ENCODE measurements at places on chromosomes 16 and 17.
A peak's percentile ranks its signal among the peaks of the same experiment; 100 is the strongest.

GRCh38 chr16:84048871-84049270 is 6.3 kb upstream of the SLC38A8 start:
- no peak for DNase-seq

- DNase-seq = no peak
These were observed 30.7 kb downstream of the KNOP1 start for GRCh38 chr16:19687279-19687678.

DNA sequence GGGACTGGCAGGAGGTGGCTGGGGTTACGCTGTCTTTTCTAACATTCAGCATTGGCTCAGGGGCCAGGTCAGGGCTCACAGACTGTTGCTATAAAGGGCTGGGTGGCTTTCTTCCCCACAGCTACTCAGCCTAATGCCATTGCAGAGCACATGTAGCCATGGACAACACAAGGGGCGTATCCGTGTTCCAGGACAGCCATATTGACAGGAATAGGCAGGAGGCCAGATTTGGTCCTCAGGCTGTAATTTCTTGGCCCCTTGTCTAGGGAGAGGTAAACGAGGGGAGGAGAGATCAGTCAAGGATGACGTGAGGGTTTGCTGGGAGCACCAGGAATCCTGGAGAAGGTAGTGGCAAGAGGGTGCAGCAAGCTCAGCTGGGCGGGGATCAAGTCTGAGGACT is 21.2 kb upstream of the MYO15B start:
- DNase-seq = no peak

GRCh38 chr17:17497065-17497844 is 1.1 kb upstream of the RASD1 start:
- DNase-seq = no peak

- DNase-seq = no peak
These were observed 83.2 kb upstream of the C17orf78 start for GRCh38 chr17:37292429-37293139.

- no peak for DNase-seq
These were observed 91.1 kb downstream of the SMG6 start for GRCh38 chr17:2212400-2212981.

DNA sequence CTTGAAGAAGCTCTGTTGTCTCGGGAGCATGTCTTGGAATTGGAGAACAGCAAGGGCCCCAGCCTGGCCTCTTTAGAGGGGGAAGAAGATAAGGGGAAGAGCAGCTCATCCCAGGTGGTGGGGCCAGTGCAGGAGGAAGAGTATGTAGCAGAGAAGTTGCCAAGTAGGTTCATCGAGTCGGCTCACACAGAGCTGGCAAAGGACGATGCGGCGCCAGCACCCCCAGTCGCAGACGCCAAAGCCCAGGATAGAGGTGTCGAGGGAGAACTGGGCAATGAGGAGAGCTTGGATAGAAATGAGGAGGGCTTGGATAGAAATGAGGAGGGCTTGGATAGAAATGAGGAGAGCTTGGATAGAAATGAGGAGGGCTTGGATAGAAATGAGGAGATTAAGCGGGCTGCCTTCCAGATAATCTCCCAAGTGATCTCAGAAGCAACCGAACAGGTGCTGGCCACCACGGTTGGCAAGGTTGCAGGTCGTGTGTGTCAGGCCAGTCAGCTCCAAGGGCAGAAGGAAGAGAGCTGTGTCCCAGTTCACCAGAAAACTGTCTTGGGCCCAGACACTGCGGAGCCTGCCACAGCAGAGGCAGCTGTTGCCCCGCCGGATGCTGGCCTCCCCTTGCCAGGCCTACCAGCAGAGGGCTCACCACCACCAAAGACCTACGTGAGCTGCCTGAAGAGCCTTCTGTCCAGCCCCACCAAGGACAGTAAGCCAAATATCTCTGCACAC is 21.2 kb downstream of the AKAP1 start:
- no peak for DNase-seq

DNA sequence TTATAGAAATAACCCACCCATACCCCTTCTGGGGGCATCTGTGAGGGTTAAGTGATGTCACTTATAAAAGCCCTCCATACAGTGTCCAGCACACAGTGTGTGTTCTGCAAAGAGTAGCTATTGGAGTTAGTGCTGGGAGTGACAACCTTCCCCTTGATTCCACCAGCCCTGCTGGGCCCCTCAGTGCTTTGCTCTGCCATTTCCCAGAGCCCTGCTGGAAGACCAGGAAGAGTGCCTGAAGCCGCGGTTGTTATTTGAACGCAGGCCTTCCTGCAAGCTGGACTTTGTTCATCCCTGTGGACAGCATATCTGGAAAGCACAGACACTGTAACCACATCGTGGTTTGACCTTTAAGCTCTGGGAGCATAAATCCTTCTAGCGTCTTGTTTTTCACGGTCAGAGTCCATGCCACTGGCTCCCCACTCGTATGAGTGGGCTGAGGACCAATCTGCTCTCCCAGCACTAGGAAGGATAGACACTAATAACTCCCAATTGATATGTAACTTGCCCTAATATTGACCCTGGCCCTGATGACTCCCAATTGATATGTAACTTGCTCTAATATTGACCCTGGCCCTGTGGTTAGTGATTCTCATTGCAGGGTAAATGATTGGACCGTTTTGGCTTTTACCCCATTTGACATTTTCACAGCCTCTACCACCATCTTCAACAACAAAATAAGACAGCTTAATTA is 297.1 kb upstream of the MAF start:
- DNase-seq = no peak

DNA sequence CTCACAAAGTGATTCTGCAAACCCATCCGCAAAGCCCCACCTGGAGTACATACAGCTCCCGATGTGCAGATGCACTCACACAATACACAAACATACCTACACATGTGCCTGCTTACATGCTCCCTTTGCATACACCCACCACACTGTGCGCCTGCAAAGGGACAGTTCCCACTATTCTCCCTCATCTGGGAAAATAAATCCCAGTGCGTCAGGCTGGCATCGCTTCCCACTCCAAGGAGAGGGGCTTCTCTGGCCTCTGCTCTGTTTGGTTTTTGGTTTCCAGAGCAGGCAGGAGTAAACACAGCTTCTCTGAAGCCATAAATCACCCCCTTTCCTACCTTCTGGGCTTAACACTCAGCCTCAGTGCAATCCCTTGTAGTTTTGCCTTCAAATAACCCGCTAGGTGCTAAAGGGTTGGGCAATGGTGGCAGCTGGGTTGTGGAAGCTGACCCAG is 14.7 kb downstream of the HOXB4 start:
- DNase-seq = no peak

- DNase-seq = no peak
These were observed 3.4 kb downstream of the USH1G start for GRCh38 chr17:74919440-74920305.

GRCh38 chr17:72715906-72716572 is 376.4 kb downstream of the SLC39A11 start:
- DNase-seq = no peak

DNA sequence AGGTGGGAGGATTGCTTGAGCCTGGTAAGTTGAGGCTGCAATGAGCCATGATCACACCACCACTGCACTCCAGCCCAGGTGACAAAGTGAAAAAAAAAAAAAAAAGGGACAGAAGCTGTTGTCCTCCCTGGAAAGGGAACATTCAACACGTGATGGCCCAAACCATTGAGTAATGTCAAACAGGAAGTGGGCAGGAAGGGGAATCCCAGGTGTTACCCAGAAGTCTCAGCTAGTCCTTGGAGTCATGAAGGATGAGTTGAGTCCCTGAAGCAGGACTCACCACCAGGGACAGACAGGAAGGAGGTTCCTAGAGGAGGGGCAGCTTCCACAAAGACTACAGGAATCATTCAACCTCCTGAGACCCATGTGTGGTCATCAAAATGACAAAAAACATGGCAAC is 19.8 kb upstream of the CMIP start:
- DNase-seq = no peak

DNA sequence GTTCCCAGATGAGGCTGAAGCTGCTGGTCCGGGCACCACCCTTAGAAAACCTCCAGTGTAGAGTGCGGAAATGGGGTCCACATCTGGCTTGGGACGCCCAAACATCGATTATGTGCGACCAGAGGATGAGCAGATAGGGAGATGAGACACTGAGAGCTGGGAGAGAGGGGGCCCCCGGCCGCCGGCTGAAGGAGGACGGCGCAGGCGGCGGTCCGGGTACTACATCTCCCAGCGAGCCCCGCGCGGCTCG is 182 bp upstream of the SPECC1 start:
- DNase-seq = no peak

GRCh38 chr16:58507963-58508670 is 7.2 kb upstream of the SETD6 start:
- DNase-seq = no peak

DNA sequence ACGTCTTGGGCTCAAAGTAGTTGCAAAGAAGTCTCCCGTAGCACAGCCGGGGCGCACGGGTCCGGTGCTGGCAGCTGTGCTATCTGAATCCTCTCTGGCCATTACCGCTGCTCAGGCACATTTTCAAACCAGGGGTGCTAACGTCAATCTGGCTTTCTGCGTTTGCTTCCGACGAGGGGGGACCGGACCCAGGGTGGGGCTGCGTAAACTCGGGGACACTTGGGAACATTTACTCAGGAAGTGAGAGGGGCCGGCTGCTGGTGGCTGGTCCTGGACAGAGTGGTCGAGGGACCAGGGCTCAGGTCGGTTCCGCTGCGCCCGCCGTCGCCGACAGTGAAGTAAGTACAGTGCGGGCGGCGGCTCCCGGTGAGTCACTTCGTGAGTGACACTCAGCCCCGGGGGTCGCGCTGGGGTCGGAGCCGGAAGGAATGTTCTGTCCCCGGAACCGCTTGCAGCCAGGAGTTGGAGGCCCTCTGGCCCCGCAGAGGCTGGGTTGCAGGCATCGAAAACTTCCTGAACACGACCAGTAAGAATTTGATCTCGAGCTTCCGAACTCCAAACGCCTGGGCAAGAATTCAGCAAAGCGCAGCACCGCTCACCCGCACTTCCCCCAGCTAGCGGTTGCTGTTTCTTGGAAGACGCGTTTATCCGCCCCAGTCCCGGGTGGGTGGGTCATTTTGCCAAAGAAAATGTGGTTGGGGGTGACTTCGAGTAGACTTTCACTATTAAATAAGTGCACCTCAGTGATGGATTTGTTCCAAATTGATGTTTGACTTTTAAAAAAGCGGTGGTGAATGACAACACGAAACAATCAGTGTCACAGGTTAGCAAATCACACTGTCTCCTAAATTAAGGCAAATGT is 1.4 kb upstream of the HS3ST3B1 start:
- DNase-seq = peak; percentile 32

DNA sequence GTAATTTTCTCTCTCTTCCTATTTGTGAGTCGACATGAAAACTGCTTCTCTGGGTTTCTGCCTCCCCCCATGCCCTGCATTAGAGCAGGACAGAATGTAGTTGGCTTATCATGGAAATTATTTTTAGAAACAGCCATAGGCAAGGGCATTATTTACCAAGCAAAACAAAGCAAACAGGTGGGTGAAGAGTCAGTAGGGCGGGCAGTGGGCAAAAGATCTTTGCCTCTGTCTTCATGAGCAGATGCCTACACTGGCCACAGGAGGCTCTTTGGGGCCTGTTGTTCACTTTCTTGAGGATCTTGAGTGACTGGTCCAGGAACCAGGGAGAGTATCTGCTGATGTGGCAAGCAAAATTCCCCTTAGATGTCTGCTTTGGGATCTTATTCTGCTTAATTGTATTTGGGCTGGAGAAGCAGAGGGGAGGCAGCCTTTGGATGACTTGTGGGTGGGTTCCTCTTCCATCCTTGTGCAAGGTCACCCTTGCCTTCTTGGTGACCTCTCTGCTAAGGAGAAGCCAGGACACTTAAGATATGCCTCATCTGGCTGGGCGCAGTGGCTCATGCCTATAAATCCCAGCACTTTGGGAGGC is 42.5 kb upstream of the CLEC19A start:
- DNase-seq = no peak

GRCh38 chr17:70187383-70187782 is 18.1 kb downstream of the KCNJ2 start:
- DNase-seq = no peak

- no peak for DNase-seq
These were observed 36.3 kb downstream of the PITPNC1 start for GRCh38 chr17:67413388-67413787.

- DNase-seq = no peak
These were observed 28.6 kb upstream of the TNS4 start for GRCh38 chr17:40529991-40530390.

- no peak for DNase-seq
These were observed 977 bp downstream of the NAGPA start for GRCh38 chr16:5032748-5033167.

DNA sequence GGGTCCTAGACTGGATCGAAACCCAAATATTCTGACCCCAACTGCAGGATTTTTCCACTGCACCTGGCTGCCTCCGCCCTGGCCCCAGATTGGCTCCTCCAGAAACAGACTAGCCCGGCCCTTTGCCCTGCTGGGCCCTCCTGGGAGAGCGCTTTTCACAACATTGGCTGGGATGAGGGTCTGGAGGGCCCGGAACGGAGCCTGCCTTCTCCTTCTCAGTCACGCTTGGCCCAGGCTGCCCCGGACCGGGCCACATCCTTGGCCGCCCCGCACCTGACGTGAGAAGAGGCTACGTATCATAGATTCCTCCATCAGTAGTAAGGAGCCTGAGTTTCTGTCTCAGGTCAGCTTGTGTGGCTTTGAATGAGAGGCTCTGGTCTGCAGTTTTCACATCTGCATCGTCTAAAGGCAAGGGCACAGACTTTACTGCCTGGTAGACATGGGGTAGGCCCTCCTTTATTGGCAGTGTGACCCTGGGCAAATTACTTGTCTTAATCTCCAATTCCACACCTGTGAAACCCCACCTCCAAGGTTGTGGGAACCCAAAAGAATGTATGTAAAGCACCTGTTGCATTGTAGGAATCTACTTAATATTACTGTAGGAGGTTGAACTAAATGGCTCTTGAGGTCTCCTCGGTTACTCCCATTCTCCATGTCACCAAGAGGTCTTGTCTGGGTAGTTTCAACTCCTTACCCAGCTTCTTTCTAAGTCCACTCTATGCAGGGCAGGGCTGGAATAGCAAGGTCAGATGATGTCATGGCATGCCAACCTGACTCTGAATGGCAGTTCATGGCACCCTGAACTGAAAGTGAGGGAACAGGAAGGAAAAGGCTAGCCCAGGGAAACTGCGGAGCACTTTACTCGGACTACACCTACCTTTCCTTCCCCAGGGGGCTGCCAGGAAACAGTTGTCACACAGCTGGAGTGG is 661 bp downstream of the LRRC3C start:
- DNase-seq = no peak

DNA sequence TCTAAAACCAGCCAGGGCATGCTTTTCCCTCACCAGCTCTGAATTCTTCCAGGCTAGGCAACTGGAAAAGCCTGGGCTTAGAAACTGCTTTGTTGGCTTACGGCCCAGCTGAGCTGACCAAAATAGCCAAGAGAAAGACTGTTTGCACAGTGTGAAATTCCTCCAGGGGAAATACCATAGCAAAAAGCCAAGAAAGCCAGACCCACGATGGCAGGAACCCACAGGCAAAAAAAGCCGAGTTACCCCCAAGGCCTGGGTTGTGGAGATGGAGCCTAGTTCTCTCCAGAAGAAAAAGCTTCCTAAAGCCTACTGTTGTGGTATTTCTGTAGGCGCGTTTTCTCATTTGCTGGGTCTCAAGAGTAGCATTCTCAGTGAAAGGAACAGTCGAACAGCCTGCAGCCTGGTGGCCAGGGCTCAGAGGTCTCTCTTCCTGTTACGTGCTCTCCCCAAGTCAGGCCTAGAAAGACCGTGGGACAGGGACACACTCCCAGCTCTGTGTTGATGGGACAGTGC is 9.2 kb downstream of the SP2 start:
- DNase-seq = no peak

- DNase-seq = no peak
These were observed 20.9 kb downstream of the ZSWIM7 start for GRCh38 chr17:15978606-15979005.

Measured in effector memory CD4-positive, alpha-beta T cell (primary cell).